Stimulated activated CD4-positive, alpha-beta T cell treated with anti-CD3 and anti-CD28 coated beads, Interleukin-1b, Interleukin-23, amount 100 ng/mL, for 1 hour (primary cell): ENCODE measurements at places on chromosomes 7 and 10.

DNA sequence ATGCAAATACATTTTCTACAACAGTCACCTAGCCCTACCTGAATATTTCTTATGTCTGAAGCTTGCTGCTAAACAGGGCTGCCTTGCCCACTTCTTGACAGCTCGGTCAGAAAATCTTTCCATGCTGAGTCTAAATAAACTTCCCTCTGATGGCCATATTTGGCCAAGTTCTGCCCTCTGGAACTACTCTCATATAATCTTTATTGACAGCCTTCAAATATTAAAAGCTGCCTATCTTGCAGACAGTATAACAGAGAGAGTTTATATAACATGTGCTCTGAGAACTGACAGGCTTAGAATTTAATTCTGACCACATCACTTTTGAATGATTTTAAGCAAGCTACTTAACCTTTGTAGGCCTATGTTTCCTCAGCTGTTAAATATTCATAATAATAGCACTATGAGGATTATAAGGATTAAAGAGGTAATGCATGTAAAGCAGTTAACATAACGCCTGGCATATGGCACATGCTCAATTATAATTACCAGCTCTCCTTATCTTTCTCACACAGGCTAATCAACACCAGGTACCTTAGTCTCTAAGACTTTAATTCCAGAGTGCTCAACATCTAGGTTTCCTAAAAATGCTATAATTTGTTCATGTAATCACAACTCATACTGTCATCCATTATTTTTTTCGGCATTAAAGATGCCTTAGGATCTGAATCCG is 334.1 kb downstream of the HPSE2 start:
- no peak for DNase-seq

DNA sequence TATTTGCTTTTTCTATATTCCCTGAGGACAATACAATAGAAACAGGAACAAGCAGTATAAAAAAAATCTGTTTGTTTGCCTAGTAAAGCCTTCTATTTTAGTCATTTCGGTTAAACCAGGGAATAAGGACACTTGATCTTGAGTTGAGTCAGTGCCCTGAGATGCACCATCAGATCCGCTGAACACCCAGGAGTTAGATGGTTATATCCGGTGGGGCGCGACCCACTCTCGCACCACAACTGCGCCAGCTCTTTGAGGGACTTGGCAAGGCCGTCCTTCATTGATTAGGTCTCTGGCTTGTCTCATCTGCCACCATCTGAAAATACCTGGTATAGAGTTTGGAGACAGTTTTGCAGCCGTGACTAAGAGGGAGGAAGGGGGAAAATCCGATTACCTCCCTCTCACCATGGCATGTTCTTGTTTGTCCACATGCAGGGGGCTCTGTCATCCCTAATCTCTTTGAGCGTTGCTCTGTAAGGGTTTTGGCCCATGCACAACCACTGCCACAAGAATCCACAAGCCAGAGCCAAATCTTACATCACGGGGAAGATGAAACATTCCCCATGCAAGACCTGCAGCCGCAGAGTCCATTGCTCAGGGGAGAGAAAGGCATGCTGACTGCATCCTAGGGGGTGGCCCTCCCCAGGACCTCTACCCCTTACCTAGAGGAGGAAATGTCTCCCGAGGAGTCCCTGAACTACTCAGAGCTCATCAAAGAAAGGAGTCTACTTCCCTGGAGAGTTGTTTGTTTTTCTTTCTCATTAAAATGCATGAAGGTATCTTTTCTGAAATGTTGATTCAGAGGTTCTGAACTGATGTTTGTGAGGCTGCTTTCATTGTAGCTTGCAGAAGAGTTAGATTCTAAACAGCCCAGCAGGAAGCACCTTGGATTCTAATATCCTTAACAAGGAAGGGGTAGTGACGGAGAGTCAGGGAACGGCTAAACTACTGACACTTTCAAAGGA is 101.6 kb upstream of the FAM171A1 start:
- DNase-seq: no peak

DNA sequence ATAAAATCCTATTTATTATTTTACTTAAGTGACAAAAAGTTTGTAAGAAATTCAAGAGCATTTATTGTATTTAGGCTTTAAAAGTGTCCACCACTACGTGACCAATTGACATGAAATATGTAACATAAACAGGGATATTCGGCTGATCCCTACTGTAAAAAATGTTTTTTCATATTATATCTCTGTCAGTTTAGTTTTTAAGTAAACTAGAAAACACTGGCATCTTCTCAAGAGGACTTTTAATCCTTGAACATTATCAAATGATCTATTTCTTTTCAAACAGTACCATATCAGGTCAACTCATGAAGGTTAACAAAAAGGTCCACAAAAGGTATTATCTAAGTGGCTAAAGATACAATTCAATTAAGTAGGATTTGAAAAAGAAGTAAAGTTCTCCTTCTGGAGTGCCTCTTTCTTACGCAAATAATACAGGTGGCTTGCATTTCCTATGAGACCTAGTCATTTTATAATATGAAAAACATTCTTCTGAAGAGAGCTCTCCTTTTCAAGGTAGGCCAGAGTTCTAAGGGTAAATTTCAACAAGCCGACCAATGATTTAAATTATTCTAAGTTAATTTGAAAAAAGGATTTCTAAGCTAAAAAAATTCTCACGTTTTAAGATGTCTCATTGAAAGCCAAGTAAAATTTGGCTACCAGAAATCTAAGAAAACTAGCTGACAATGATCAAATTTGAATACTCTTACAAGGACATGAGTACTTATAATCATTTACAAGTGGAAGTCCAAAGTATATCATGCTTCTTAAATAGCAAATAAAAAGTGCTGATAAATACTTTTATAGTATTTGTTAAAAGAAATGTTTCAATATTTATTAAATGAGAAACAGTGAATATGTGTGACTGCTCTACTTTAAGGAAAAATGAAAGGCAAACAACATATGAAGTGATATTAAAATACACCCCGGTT is 133.5 kb downstream of the NRBF2 start:
- no peak for DNase-seq

DNA sequence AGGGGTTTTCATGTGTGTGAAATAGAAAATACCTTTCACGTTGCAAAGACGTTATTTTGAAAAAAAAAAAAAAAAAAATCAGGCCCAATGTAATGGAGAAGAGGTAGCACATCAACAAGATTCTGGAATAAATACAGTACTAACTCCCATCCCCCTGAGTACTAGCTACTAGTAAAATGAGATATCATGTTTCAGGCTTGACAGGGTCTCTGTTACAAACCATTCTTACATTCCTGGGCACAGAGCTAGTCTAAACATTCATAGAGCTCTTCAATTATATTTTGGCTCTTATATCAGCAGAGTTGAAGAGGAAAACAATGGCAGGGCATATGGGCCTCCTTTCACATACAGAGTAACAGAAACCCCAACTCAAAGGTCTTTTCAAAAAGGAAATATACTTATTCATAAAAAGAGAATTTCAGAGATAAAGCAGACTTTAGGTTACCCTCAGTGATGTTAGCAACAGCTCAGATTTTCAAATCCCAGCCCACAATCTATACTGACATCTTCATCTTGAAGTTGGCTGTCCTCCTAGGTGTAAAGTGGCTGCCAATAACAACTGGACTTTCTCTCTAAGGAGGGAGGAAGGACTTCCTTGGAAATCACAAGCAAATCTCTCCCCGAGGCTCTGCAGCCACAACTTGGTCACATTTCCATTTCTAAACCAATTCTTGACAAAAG is 18.6 kb downstream of the C7orf33 start:
- DNase-seq: no peak

- DNase-seq: no peak
These were observed 27.4 kb upstream of the ZNF438 start for GRCh38 chr10:31058795-31059703.

- no peak for DNase-seq
These were observed 41.1 kb upstream of the BMPR1A start for GRCh38 chr10:86715156-86715795.

GRCh38 chr10:25867321-25867720 is 66.7 kb upstream of the MYO3A start:
- DNase-seq: no peak

- no peak for DNase-seq
These were observed 93.8 kb upstream of the IKZF1 start for GRCh38 chr7:50210706-50211115.

- no peak for DNase-seq
These were observed 825 bp downstream of the RAB11FIP2 start for GRCh38 chr10:118045837-118046394.

DNA sequence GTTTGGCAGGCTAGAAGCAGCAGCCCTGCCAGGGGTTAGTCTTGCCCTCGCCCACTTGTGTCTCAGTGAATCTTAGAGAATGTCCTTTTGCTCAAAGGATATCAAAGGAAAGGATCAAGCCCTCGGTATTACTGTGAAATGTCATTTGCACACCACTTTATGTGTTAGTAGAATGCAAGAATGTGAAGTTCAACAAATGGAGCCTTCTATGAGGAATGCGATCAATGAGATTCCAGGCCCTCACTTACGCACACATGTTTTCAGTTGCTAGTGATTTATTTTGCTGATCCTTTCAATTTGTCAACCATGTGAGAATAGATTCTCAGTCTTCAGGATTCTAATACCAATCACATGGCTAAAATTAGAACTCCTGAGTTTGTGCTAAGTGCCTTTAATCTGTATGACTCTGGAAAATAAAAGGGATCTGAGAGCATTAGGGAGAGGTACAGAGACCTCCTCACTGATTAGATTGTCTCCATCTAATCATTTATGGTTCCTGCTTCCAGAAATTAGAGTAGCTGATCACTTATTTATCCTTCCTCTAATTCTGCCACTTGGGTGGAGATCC is 123.0 kb upstream of the SP4 start:
- no peak for DNase-seq

DNA sequence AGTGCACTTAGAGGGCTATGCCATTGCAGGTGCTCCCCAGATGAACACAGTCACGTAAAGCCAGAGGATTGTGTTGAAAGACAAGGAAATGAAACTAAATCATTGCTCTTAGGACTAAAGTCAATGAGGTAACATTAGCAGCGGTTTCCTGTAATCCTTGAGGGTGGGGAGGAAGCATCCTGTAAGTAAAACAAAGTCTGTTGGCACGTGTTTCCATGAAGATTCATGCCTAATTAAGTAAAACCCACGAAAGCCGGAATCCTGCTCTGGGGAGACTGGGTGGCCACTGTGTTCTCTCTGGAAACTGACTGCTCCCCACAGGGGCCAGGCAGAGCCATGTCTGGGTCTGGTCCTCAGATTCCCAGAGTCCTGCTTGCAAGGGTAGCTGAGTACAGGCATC is 18.3 kb downstream of the STEAP1B start:
- DNase-seq: no peak

DNA sequence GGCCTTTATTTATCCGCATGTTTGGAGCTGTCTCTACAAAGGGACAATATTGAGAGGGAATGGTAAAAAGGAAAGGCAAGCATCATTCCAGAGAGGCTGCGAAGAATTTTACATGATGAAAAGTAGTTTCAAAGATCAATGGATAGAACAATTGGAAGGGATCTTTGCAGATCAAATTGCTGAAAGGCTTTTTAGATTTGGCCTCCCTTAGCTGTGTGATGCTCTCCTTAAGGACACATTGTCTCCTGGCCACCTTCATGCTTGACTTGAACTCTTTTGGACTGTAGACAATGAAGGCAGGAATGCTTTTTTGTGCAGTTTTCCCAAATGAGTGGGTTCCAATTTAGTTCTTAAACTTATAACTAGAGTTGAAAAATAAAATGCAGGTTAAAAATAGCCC is 344.7 kb downstream of the ARL4A start:
- DNase-seq: no peak

DNA sequence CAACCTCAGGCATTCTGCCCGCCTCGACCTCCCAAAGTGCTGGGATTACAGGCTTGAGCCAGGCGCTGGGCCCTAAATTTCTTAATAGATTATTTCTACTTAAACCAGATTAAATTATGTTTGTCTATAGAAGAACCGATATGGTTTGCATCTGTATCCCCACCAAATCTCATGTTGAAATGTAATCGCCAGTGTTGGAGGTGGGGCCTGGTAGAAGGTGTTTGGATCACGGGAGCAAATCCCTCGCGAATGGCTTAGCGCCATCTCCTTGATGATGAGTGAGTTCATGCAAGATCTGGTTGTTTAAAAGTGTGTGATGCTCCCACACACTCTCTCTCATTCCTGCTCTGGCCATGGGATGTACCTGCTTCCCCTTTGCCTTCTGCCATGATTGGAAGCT is 109.3 kb upstream of the NANOS1 start:
- DNase-seq: no peak

DNA sequence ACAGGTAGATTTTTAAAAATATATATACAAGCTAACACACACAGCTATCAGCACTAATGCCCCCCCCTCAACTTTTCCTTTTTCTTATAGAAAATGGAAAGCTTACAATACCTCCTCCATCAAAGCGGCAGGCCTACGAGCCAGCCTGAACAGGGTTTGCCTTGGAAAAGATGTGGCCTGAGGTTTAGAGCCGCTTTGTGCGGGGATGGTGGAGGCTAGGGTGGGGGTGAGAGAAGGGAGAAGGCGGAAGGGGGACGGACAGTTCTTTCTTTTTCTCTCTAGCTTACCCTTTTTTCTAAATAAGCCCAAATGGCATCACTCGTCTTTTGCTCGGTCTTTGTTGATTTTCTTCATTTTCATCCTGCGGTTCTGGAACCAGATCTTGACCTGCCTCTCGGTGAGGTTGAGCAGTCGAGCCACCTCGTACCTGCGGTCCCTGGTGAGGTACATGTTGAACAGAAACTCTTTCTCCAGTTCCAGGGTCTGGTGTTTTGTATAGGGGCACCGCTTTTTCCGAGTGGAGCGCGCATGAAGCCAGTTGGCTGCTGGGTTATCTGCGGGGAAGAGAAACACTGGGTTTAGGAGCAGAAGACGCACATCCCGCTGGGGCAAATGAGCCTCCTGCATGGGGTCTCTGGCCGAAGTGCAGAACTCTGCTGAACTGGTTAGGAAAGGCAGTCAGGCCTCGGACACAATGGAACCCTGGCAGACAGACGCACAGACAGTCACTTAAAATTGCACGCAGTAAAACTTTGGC is 1.9 kb downstream of the HOXA9 start:
- DNase-seq: no peak

DNA sequence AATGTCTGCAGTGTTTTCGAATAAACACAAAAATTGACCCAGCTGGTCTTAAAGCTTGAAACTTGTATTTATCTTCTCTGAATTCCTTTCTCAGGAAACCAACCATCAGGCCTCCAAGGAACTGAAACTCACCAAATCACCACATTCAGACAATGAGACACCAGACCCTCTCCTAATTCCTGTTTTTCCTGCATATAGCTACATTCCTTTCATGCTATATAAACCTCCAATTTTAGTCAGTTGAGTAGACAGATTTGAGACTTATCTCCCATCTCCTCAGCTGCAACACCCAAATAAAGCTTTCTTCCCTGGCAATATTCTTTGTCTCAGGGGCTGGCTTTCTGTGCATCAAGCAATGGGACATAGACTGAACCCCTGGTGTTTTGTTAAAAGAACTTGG is 317.0 kb downstream of the CACNA2D1 start:
- no peak for DNase-seq

DNA sequence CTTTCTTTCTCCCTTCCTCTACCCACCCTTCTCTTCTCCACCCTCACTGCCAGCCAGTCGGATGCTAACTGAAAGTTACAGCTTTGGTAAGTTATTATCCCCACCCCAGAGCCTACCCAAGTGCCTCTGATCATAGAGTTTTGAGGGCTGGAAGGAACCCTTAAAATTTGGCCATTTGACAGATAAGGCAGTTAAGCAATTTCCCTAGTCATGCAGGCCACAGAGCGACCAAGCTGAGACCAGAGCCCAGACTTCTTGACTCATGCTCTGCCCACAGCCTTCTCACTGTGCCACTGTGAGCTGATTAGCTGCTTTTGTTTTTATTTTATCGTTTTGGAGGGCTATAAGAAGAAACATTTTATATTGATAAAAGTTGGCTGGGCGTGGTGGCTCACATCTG is 17.2 kb downstream of the SAP25 start:
- no peak for DNase-seq
